T-cell (primary cell): ENCODE measurements at places on chromosomes 16 and 17.

DNA sequence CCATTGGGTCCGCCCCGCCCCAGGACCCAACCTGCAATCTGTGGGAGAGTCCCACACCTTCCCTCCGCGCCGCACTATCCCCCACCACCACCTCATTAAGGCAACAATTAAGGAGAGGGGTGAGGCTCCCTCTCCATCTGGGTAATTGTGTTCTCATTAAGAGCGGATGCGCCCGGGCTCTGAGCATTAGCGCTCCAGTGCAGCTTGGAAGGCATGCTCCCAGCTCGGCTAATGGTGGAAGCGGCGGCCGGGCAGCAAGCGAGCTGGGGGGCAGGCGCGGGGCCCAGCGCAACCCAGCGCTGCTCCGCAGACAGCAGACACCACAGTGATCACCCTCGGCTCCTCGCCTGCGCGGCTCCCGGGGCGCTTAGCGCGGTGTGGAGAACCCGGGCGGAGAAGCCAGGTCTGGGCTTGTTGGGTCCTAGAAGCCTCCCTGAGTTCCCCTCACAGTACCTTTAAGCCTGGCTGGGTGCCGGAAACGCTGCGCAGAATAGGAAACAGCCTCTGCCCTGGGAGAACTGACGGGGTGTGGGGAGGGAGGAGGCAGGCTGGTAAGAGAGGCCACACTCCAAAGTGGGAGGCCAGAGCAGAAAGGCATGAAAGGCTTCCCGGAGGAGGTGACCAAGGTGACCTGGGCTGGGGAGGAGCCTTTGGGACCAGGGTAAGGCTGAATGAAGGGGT is 6.4 kb downstream of the CBLN1 start:
- DNase-seq = no peak

DNA sequence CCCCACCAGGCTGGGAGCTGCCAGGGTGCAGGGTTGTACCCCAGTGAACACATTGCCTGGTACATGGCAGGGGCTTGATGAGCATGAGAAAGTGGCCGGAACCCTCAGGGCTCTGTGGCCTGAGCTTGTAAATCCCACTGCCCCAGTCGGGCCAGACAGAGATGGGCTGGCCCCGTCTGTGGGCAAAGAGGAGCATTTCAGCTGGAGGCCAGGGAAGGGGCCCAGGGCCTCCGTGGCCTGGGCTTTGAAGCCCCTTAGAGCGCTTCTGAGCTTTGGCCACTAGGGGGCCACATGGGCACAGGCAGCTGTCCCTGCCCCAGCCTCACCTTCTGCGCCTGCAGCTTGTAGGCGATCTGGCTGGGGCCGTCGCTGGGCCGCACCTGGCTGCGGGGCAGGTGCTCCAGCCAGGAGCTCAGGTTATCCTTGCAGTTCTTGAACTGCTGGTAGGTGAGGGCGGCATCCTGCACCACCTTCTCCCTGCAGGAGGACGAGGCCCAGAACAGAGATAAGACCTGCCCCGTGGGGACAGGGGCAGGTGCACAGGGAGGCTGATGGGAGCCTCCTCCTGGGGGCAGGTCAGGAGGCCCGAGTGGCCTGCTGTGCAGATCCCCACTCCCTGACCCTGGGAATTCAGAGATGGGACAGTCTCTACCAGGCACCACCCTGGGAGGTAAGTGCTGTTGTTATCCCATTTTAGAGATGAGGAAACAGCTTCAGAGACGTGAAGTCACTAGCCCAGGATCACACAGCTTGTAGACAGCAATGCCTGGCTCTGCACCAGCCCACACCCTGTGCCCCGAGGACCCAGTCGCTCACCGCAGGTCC is 12.8 kb downstream of the EVPL start:
- peak; percentile 74 for DNase-seq

DNA sequence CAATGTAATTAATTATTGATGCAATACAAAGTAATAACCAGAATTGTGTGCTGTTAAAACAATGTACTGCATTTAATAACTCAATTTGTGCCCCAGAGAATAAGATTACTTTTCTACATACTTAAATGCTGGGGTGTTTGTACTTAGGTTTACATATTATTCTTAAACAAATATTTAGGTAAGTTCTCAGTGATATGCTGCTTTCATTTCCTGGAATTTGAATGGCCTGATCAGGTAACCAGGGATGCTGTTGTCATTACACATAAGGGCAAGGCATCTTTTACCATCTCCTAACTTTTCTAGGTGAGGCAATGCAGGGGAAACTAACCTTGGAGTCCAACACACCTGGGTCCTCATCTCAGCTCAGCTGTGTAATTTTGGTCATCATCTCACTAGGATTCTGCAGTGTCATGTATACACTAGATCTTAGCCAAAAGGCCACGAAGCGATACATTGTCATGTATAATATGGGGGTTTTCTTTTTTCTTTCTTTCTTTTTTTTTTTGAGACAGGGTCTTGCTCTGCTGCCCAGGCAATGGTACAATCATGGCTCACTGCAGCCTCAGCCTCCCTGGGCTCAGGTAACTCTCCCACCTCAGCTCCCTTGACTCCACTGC is 45.2 kb downstream of the MYO1D start:
- no peak for DNase-seq

GRCh38 chr17:72970797-72971196 is 121.7 kb downstream of the SLC39A11 start:
- DNase-seq = no peak

DNA sequence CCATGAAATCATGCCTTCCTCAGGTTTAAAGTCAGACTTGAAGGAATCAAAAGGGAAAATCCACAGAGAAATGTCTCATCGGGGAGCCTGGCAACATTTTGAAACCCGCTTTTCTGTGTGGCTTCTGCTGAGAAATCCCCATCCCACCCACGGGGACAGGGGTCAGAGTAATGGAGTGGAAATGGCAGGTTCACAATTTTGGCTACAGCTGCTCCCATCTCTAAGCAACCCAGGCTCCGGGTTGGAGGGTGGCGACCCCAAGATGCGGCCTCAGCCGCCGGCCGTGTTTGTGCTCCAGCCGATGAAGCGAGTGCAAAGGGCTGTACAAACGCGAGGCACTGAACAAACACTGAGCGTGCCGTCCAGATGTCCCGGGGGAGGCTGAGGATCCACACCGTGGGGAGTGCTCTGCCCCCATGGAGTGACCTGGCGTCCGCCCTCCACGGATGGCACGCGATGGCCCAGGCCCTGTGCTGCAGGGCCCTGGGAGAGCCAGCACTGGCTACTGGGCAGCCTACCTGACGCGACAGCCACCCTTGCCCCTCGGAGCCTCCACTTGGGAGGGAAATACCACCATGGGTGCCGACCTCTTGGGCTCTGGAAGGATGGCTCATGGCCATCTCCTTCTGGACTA is 22.2 kb downstream of the SLC43A2 start:
- DNase-seq = no peak

- no peak for DNase-seq
These were observed 9.2 kb downstream of the MXRA7 start for GRCh38 chr17:76701471-76701967.

DNA sequence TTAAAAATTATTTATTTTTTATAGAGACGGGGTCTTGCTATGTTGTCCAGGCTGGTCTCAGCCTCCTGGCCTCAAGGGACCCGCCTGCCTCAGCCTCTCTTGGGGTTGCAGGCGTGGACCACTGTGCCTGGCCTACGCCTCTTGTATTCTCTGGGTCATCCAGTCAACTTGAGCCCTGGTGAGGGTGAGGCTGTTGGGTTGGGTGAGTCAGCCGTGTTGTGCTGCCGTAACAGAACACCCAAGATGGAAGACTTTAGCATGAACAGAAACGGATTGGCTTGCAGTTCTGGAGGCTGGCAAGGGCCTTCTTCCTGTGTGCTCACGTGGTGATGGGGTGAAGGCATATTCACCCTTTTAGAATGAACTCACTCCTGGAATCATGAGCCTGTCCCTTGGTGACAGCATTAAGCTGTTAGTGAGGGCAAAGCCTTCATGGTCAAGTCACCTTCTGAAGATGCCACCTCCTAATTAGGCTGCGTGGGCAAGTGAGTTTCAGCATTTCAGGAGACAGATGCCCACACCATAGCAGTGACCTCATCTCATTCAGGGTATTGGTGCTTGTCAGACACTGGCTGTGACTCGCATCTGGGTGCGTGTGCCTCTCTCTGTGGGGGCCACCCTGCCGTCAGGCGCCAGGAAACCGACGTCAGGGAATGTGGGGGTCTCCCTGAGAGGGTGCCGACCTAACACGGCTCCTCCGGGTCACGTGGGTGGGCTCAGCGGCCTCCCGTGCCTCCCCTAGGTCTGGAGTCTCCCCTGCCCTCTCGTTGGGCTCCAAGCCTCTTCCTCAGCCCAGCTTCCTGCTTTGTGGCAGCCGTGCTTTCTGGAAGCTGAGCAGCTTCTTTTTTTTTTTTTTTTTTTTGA is 49.8 kb downstream of the WDR45B start:
- DNase-seq = no peak

GRCh38 chr17:79872762-79873161 is 33.5 kb upstream of the CBX4 start:
- no peak for DNase-seq

DNA sequence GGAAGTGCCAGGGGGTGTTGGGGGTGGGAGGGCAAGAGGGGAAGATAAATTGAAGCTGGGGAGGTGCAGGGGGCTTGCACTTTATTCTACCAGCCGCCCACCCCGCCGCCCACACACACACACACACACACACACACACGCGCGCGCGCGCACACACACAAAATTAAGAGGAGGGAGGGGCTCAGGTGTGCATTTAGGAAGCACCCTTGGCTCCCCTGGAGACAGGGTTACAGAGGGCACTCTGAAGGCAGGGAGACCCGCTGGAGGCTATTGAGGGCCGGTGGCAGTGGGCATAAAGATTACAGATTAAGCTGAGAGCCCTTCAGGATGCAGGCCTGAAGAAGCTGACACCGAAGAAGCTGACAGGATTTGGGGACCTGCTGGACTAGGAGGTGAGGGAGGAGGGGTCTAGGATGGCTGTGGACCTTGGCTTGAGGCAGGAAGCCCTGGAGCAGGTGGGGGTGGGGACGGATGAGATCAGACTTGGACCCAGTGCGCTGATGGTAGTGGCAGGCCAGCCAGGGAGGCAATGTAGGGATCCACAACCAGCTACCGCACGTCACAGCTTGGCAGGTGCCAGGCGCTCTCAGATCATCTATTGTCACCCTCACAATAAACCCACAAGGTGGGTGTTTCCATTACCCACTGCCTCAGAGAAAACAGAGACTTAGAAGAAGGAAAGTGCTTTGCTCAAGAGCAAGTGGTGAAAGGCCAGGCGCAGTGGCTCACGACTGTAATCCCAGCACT is 772 bp upstream of the SAMD14 start:
- peak; percentile 12 for DNase-seq

DNA sequence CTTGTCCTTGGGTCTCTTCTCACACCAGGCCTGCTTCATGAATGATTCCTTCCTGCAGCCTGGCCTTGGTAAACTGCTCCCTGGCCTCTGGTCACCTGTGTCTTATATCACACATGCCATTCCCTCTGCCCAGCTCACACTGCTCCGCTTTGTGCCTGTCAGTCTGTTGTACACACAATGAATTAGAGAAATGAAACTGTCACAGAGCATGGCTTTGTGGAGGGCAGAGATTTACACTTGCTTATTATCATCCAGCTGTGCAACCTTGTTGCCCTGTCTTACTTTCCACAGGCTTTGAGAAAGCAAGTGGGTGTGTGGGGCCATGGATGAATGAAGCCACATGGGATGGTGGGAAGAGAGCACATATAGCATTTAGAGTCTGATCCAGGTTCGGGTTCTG is 22.4 kb downstream of the ALDH3A2 start:
- no peak for DNase-seq
